ENCODE measurements at places on chromosomes 12 and 14.

DNA sequence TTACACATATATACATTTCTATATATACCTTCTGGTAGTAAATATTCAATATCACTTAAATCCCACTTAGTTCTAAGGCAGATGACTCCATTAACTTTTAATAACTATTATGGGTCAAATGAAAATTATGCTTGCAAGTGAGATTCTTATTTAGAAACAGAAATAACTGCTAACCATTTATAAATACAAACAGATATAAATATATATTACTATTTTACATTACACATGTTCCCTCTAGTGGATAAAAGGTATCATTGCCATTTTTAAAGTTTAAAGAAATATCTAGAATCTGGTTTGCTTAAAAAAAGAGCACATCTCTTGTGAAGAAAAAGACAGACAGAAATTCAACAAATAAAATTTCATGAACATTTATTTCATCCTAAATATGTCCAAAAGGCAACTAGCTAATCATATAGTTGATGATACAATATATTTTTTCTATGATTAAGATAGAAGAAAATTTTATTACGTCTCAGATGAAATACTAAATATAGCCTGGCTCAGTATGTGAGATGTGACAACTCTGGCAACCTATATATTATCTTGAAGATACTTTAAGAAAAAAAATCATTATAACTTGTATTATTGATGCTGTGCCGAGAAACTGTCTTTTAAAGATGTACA is 11.7 kb upstream of the RAD51AP1 start:
- no peak for DNase-seq

GRCh38 chr12:106098691-106099200 is 40.0 kb downstream of the NUAK1 start:
- no peak for DNase-seq

GRCh38 chr12:46430340-46430948 is 57.9 kb upstream of the SLC38A2 start:
- DNase-seq = no peak

DNA sequence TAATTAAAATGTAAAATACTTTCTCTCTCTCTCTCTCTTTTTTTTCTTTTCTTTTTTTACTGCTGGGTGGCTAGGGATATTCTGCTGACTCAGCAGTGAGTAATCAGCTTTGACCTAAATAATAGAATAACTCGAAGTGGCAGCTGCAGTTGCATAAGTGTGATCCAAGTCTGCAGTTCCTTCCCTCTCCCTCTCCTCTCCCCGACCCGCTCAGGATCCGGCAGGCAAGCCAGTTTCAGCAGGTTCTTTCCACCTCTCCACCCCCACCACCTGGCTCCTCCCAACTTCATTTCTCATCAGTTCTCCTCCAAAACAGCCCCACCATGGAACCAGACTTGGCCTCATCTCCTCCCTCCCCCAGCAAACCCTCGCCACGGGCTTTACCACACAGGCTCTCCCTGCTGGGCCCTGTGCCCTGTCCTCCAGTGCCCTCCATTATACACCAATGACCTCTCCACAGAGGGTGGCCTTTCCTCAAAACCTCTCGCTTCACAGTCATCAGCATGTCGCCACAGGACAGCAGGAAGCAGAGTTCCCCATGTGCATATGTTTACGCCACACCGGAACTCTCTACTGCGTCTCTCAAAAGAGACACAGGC is 22.4 kb downstream of the SLC7A8 start:
- no peak for DNase-seq

- DNase-seq = no peak
These were observed 28.6 kb downstream of the ASCL4 start for GRCh38 chr12:107803092-107803491.

- no peak for DNase-seq
These were observed 134.1 kb upstream of the IFNG-AS1 start for GRCh38 chr12:67855103-67855502.

DNA sequence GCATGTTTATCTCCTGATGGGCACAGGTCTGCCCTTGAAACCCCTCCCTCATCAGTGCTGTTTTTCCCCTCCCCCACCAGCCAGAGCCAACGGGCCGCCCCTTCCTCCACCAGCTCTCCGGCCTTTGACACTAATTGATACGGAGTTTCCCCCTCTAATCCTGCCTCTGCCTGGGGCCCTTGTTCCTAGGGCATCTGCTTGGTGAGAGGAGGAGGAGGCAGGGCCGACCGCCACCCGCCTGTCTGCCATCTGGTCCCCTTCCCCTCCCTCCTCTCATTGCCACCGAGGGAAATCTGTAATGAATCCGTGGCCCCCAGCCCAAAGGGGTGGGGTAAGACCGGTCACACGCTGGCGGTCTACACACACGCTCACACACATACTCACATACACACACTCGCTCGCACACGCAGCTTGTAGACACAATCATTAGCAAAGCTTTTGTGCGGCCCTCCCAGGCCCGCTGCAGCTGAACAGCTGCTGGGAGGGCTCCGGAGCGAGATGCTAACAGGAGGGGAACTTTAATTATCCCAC is 27.4 kb downstream of the SRRM4 start:
- DNase-seq = no peak

GRCh38 chr14:49861699-49862088 is 9.1 kb upstream of the NEMF start:
- peak; percentile 70 for DNase-seq

DNA sequence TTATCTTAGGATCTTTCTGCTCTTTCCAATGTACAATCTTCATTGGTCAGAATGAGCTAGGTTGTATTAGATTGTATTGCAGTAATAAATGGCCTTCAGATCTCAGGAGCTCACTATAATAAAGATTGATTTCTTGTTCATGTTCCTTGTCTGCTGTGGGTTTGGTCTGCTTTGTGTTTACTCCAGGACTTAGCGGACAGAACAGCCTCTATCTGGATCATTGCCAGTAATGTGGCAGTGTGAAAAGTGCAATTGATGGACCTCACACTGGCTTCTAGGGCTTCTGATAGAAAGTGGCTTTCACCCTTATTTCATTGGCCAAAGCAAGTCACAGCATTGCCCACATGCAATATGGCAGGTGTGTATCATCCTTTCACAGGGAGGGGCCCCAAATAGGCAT is 81.2 kb downstream of the BTG1 start:
- no peak for DNase-seq

DNA sequence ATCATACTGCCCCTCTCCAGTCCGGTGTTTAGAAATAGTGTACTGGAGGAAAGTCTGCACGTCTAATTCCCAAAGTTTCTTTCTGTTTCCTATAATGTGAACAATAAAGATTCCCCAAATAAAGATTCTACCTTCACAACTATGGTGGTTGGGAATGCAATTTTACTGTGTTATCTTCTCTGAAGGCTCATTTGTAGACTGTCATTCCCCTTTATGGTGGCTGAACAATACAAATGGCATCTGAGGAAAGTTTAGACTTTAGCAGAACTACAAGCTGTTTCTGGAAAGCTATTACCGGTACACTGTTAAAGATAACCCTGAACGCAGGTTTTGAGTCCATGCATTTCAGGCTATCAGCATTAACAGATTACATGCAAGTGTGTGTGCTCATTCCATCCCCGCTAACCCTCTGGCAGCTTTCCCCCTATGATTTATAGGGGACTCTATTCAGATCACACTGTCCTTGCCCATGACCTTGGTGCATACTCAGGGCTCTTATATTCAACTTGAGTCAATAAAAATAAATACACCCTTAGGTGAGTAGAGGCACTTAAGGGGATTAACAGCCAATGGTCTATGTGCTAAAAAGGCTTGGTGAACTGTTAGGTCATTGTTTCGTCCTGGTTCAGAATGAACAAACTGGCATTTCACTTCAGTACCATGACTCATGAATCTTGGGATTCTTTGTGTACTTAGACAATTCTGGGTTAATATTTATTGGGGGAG is 60.7 kb upstream of the PYGL start:
- no peak for DNase-seq

DNA sequence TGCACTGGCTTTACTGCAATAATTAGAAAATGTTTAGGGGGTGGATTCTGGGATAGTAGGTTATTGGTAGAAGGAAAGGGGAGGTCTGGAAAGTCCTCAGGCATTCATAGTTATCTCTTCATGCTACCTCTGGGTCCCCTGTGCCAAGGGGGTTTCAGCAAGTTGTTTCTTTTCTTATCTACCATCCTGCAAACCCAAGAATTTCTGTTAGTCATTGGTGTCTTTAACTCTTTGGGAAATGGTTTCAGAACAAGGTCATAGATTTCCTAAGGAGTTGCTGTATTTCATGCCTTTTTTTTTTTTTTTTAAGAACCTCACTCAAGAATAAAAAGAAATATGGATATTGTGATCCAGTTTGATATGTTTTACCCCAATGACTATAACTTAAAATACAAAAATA is 63.6 kb downstream of the SLC4A8 start:
- no peak for DNase-seq

DNA sequence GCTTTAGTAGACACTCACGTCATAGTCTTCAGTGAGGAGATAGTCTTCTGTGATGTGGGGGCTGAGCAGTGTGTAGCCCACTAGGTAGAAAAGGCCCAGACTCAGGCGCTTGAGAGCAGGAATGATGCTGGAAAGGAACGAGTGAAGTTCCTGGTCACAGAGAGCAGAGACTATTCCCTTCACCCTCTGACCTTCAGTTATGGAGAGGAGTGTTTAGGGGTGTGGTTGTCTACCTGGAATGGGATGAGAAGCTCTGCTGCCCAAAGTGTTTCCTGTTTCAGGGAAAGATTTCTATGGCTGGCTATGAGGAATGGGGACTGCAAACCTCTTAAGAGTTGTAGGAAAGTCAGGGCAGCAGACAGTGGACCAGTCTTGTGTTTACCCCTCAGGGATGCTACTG is 8.7 kb downstream of the EMG1 start:
- DNase-seq = no peak

DNA sequence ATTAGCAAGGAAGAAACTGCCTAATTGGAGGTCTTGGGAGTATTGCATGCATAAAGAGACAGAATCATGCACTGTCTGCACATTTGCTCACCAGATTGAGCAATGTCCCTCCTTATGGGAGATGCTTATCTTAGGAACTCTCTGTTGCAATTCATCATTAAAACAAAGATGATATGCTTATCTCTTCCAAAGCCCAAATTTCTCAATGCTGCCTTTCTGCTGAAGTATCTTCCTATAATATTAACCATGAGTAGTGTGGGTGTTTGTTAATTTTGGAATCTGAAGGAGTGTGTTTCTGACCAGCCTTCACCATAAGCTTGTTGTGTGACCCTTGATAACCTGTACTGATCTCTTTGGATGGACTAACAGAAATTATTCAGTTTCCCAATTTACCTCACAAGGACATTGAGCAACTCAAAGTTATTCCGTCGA is 1257.6 kb upstream of the FLRT2 start:
- DNase-seq = no peak

GRCh38 chr14:104802394-104803184 is 1.7 kb downstream of the ZBTB42 start:
- DNase-seq = no peak

DNA sequence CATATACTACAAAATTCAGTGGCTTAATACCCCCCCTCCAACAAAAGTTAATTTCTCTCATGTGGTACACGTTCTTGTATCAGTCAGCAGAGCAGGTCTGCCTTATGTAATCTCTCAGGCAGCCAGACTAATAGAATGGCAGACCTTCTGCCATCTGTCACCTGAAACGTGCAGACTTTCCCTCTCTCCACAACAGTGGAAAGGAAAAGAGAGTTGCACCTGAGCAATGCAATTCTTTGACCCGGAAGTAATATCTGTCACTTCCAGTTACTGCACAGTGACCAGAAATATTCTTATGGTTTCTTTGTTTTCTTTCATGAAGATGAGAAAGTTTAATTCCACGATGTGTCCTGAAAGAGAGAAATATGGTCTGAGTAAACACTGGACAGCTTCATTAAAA is 14.4 kb downstream of the KERA start:
- no peak for DNase-seq
